AG09309 (cell line): ENCODE measurements at places on chromosomes 4 and X.

GRCh38 chr4:25484243-25484721 lies 107.2 kb downstream of the ANAPC4 start:
- DNase-seq: no peak

DNA sequence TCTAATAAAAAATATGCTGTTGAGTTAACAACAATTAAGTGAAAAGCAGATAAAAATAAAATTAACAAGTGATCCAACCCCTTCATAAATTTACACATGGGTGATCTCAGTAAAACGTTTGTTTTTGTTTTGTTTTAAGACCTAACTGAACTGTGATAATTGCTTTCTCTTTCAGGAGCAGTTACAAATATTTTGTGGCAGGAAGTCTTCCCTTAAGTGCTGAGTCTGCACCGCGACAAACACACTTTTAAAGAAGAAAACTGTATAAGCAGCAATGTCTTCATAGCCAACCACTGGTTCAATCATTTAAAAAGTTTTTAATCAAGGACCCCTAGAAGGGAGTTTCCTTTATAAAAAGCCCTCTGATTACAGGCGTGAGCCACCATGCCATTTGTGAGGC lies 53.7 kb upstream of the NFKB1 start:
- DNase-seq: no peak

DNA sequence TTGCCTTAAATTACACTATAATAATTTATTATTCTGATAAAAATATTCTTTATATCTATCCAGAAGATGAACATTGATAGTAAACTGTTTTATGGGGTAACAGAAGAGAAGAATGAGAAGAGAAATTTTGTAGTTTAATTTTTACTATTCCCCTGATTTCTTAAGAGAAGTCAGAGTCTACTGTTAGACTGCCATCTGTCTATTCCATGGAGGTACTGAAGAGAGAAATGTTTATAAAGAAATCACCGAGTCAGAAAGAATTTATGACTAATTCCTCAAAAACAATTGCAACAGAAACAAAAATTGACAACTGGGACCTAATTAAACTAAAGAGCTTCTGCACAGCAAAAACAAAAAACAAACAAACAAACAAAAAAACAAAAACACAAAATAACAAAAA lies 149.9 kb downstream of the FGF16 start:
- DNase-seq: no peak

DNA sequence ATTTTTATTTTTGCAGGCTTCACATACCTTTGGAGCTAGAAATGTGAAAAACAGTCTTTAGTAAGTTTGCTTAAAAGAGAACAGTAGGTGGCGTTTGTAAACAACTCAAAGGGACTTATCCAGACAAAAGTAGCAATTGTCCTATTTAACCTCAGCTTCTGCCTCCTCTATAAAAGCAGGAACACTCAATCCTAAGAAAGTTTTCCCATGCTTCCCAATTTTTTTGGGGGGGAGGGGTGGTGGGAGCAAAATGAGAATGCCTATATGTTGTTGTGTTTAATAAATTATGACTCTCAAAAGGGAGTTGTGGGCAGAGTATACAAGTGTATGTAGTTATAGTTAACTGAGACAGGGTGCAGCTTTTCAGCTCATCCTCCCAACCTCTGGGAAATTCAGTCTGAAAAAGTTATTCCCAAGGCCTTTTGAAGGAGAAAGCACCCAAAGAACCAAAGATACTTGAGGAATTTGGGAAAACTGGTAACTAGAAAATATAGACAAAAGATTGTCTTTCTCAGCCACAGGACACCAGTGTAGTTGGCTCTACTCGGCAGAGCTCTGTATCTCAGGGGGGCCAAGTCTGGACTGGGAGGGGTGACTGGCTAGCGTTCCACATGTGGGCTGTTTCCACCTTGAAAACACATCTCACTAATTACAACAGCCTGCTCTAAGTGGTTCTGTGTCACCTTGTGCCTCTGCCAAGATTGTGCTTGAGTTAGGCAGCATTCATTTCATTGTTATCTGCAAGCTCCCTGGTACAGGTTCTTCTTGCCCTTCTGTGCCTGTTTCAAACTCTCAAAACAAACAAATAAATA lies 2.8 kb downstream of the SFRP2 start:
- no peak for DNase-seq

DNA sequence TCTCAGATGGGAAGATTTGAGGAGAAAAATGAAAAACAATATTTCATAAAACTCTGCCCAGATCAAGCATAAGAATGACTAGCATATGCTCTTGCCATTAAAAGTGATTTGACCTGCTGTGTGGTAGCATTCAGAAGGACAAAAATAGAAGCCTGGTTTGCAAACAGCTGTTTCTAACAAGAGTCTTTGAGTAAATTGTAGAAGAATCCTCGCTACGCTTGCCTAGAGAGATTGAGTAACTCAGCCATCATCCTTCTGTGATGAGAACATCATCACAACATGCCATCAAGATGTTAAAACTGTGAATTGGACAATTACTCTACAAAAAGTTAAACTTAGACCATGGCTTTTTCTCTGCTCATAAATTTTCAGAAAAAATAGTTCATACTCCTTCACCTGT lies 168.9 kb upstream of the PUDP start:
- peak; percentile 61 for DNase-seq

- no peak for DNase-seq
Measured at GRCh38 chr4:48967631-48968030, 18.4 kb upstream of the CWH43 start.

DNA sequence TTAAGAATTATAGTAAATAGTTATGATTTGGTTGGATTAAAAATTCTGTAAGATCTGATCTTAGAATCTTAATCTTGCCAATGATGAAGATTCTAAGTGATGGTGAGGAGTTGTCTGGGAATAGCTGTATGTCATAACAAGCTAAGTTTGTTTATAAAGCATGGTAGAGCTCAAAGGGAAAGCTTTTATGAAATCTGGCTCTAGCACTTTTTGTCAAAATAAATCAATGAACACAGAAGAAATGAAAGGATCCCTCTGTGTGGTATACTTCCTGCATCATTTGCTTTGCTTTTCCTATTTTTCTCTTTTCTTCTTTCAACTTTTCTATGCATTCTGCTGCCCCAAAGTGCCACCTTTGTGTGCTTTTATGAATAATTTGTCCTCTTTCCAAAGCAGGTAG lies 193.5 kb upstream of the FAT1 start:
- DNase-seq: no peak

DNA sequence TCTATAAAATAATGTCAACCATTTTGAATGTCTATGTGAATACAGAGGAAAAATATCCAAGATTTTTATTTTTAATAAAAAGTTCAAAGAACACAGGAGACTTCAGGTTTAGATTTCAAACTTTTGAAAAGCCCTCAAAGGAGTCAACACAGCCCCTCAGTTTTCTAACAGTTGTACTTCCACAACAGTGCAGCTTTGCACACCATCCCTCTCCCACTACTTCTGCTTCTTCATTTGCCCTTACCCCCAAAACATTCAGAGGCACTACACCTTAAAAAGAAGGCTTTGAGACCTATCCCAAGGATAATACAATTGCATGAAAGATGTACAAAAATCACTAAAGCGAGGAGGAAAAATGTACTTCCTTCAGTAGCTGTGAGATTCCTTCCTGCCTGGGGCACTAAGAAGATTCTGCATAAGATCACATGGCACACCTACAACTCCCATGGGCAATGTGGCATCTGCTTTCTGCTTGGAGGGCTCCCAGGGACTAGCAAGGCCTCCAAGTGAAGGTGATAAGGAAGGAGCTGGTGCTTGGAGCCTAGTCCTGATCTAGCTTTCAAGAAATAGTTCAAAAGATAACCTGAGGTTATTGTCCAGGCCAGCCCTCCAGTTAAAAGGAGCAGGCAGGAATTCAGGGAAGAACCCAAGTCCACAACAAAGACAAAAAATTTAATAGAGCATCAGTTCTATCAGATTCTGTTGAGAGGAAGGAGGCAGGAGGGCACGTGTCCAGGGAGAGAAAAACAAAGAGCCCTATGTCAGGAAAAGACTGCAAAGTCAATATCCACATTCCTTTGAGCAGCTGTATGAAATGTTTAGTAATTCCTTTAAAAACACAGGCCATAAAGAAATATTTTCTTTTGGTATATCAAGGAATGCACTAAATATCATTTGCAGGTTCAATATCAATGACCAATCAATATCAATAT lies 19.1 kb downstream of the ARAP2 start:
- no peak for DNase-seq

GRCh38 chrX:132088864-132089263 lies 39.0 kb downstream of the FRMD7 start:
- no peak for DNase-seq

- DNase-seq: no peak
Measured at GRCh38 chrX:47176101-47176740, 17.4 kb upstream of the UBA1 start.

DNA sequence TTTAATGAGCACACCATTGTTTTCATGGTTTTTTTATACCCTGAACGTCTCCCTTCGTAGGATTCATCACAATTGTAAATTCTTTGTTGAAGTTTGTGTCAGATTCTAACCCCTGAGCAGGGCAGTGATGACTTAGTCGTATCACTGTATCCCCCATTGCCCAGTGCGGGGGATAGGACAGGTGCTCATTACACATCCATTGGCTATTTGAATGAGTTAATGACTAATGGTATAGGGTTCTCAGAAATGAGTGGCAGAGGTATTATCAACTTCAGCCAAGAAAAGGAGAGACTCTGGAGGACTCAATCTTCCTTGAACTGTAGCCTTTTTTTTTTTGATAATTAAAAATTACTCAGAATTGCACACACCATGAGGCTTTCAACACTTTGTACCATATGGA lies 64.6 kb downstream of the SYNPO2 start:
- DNase-seq: no peak

- DNase-seq: no peak
Measured at GRCh38 chr4:137610960-137611359, 78.7 kb upstream of the PCDH18 start.

- no peak for DNase-seq
Measured at GRCh38 chr4:27100713-27101112, 240.1 kb downstream of the STIM2 start.

- DNase-seq: no peak
Measured at GRCh38 chr4:104818579-104818978, 323.9 kb upstream of the CXXC4 start.

GRCh38 chr4:113616443-113616842 lies 145.1 kb downstream of the CAMK2D start:
- no peak for DNase-seq

GRCh38 chrX:107970073-107970472 lies 12.1 kb downstream of the TEX13B start:
- DNase-seq: no peak

- no peak for DNase-seq
Measured at GRCh38 chr4:105641845-105642244, 66.6 kb downstream of the INTS12 start.

DNA sequence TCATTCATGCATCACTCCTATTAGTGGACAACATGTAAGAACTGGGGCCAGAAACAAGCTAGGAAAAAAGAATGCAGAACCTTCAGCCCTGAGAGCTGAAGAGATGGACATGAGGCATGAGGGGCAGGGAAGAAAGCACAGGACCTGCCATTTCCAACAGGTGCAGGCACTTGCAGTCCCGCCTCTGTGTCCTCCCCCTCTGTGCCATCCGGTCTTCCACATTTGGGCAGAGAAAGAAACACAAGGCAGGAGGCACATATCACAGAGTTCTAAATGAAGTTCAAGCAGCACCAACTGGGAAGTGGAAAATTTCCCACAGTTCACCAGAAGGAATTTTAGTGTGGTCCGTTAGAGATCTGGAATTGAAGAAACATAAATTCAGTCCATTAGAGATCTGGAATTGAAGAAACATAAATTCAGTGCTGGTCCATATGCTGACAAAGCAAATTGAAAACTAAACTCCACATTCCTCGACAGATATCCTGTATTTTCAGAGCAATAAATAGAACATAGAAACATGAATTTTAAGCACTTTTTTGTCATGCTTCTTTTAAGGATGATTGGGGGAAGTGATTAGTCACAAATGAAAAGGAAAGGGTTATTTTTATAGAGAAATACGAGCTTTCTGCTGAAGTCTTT lies 57.2 kb upstream of the DAPP1 start:
- no peak for DNase-seq

GRCh38 chr4:60128888-60129287 lies 1071.2 kb upstream of the ADGRL3 start:
- DNase-seq: no peak

DNA sequence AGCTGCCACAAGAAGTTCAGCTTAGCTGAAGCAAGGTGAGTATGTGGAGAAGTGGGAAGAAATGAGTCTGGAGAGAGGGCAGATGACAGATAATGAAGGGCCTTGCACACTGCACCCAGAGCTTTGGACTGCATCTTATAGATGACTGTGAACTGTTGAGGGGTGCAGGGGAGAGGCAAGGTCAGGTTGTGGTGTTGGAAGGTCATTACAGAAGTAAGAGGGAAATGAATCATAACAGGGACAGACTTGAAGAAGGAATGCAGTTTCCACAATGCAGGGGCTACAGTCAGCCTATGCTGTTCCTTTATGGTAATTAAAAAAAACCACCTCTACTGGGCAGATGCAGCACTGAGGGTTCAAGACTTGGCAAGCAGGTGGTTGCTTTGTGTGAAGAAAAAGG lies 4.8 kb upstream of the IGFBP7 start:
- DNase-seq: no peak
